CD4-positive, alpha-beta T cell treated with Interleukin-2 at 100 ng/mL for 4 hours (primary cell): ENCODE measurements at places on chromosomes 16 and 17.

DNA sequence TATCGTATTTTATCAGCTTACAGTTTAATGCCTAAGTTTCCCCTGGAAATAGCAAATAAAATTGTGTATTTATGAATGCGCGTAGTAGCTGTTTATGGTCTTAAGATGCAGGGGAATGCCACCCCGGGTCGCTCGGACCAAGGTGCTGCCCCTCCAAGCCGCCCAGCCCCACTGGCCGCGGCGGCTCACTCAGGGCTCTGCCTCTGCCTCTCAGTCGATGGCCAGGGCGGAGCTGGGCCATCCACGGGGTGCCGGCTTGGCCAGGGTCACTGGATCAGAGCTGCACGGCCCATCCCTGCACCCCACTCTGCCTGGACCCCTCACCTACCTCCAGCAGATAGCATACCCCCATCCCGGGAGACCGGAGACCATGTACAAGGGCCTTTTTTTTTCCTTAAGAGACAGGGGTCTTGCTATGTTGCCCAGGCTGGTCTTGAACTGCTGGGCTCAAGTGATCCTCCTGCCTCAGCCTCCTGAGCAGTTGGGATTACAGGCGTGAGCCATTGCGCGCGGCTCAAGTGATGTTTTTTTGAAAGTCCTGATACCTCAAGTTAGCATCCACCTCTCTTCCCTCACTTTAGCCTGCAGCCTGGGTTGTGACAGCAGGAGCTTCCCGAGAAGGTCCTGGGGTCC is 11.0 kb downstream of the PRSS27 start:
- no peak for DNase-seq

GRCh38 chr16:50622643-50623369 is 58.3 kb downstream of the SNX20 start:
- DNase-seq: no peak

DNA sequence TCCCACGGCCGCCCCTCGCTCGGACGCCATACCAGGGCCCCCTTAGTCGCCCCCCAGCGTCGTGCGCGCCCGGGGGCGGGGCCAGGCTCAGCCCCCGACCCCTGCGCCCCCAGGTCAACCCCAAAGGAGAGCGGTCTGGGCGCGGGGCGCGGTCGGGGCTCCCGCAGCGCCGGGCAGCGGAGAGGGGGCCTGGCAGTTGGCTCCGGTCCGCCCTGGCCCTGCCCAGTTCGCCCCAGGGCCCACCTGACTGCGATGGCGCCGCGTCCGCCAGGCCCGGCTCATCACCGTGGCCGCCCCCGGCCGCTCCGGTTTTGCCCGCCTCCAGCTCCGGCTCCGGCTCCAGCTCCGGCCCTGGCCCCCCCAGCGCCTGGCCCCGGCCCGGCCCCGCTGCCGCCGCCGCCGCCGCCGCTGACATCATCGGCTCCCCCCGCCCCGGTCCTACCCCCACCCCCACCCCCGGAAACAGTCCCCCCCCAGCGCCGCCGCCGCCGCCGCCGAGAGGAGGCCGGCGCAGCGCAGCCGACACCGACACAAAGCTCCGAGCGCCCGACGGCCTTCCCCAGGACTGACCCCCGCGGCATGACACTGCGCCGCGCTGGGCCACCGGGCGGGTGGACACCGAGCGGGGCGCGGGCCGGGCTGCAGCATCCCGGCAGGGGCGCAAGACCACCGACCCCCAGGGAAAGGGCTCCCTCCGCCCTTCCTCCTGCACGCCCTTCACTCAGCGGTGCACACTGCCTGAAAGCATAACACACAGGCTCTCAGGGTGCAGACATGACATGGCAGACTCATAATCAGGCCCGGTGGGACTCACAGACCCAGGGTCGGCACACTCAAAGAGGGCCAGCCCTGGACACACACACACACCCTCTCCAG is at the start of gene ZBTB4:
Gene ZBTB4, minus strand, starts transcription at position 419 of the 876 bp plus-strand sequence. CDS start 12,830 bp downstream, outside the sequence.
- DNase-seq: peak; percentile 63

- no peak for DNase-seq
Measured at GRCh38 chr16:89426736-89427530, 63.4 kb downstream of the ANKRD11 start.

DNA sequence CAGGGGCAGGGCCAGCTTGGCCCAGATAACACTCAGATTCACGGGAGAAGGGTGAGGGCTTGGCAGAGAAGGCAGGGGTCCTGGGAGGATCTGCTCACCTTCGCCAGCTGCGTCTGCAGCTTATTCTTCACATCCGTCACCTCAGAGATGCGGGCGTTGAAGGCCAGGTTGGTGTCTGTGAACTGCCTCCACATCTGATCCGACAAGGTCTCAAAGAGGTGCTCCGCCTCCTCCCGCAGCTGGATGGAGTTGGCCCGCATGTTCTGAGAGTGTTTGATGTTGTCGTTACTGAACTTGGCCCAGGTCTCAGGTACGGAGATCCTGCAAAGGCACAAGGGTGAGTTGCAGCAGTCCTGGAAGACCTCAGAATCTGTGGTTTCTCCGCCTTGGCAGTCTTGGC is 18.9 kb downstream of the TEKT5 start:
- no peak for DNase-seq

GRCh38 chr16:81921843-81922584 is 89.3 kb downstream of the SDR42E1 start:
- no peak for DNase-seq

GRCh38 chr17:14737984-14738651 is 437.2 kb downstream of the HS3ST3B1 start:
- no peak for DNase-seq

DNA sequence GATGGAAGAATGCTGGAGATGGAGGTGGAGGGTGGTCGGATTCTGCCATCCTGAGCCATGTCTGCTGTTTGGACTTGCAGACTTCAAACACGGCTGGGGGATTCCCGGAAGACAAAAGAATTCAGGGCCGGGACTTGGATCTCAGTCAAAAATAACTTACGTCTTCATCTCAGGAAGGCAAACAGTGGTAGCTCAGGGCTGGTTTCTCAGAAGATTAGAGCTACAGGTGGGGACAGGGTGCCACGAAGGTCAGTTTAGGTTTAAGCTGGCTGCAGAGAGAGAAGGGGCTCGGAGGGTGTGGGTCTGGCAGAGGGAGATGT is 4.3 kb upstream of the RHBDL3 start:
- no peak for DNase-seq

DNA sequence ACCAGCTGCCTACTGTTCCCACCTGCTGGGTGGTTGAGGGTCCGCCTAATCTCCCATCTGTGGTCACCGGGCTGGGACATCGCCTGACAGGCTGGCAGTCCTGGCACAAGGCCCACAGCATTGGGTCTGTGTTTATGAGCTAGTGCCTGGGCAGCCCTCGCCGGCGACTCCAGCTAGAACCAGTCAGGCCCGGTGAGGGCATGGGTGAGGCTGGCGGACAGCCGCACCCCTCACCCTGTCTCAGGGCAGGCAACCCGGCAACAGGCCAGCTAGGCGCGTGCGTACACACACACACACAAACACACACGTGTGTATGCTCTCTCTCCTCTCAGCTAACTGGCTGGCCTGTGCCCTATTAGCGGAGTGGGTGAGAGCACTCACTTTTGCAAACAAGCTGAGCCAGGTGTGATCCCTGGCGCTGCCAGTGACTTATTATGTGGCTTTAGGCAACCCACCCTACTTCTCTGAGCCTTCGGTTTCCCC is 10.4 kb downstream of the HSD11B2 start:
- no peak for DNase-seq

DNA sequence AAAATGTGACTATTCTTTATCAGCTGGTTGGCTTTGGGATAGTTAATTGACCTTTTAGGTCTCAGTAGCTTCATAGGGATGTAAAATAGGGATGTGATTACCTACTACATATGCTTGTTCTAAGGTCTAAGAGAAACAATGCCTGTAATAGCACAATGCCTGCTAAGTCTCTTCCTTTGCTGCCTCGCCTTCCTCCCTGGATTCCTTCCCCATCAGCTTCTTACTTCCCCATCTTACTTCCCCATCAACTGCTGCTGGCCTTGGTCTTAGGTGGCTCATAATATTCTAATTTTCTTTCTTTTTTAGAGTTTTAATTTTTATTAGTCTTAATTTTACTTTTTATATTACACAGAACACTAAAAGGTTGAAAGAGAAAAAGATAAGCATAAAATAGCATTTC is 59.2 kb upstream of the GOT2 start:
- no peak for DNase-seq

GRCh38 chr16:87703835-87704375 is 61.9 kb downstream of the KLHDC4 start:
- no peak for DNase-seq

DNA sequence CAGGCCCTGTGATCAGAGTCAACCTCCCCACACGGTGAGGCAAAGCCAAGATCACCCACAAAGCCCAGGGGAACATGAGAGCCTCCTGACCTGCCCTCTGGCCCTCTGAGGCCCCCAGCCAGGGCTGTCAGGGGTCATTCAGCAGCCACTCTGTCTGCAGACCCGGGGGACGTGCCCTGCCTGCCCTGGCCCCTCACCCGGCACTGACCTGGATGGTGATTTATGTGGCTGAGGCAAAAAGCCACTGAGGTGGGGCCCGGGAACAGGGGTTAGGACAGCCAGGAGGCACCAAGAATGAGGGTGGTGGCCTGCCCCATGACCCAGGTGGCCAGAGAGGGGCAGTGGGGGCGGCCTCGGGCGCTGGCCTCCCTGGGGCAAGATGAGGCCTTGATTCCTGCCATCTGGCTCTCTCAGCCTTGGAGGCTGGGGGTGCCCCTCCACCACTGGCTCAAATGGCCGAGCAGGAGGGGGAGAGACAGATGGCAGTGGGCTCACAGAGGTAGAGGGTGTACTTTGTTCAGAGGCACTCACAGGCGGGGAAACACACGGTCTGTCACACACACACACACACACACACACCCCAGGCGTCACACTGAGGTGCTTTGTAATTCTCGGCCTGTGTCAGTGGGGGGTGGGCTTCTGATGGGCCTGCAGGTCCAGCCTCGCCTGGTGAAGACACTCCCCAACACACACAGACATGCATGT is 174.0 kb upstream of the GSE1 start:
- no peak for DNase-seq

GRCh38 chr17:14434506-14434905 is 133.6 kb downstream of the HS3ST3B1 start:
- no peak for DNase-seq

DNA sequence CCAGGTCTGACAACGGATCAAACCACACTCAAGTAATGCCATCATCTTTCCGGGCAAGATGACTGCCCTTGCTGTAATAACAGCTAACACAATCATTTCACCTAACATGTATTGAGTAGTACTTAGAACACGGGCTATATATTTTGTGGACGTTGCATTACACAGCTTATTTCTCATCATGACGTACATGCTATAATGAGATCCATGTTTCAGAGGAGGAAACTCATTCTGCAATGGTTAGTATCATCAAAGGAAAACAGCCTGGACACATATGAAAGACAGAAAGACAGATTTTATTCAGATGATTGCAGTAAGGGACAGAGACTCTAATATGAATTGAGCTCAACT is 446.7 kb downstream of the HS3ST3B1 start:
- no peak for DNase-seq

DNA sequence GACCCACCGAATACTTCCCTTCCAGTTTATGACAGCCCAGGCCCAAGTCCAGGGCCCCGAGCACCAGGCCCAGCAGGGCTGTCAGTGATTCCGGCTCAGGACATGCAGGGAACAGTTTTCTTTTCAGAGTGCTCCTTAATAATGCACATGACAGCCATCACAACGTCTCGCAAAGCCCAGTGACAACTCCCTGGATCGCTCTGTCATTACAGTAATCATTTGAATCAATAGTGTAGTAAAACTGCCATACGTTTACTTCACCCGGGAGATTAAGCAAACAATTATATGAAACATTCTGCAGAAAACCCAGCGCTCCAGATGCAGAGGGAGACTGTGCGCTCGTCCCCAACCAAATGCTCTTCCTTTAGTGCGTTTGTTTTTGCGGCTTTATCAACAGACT is 162.6 kb upstream of the CDH13 start:
- DNase-seq: no peak

GRCh38 chr16:55480228-55480655 is 1.2 kb downstream of the MMP2 start:
- DNase-seq: no peak

GRCh38 chr17:63701868-63702720 is 2.2 kb upstream of the LIMD2 start:
- peak; percentile 88 for DNase-seq

- DNase-seq: no peak
Measured at GRCh38 chr16:66569827-66570405, 3.7 kb downstream of the CMTM1 start.

- no peak for DNase-seq
Measured at GRCh38 chr17:37608351-37609169, 658 bp downstream of the SYNRG start.

GRCh38 chr17:57302690-57303465 is 46.6 kb downstream of the MSI2 start:
- DNase-seq: no peak

DNA sequence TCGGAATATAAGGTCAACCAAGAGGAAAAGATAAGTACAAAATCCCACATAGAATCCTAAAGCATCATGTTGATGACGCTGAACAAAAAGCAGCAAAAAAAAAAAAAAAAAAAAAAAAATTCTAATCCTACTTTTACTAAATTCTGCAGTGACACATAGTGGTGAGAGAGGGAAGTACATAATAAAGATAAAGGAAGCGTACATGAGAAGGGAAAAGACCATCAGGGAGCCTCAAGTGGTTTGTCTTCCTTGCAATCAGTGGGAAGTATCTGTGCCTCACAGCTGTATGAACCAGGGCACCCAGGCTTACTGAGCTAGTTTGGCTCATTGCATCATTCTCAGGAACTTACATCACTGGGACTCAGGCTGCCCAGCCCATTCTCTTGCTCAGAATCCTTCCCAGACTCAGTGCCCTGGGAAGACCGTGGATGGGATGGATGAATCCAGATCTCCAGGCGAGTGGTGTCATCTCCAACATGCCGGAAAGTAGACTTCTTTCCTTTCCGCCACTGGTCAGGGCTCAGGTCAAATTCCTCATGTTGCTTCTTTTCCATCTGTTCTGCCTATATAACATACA is 21.2 kb downstream of the SMG6 start:
- DNase-seq: peak; percentile 71

DNA sequence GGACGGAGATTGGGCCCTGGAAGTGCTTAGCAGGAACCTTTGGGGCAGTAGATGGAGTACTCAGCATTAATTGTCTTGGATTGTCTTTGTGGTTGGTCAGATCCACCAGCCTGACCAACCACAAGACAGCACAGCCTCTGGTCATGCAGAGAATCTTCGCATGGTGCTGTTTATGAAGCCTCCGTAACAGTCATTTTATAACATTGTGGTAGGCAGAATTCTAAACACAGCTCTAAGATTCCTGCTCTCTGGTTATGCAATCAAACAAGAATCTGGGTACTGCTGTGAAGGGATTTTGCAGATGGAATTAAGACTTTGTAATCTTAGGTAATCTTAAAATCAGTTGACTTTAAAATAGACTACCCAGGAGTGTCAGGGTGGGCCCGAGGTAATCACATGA is 312.2 kb upstream of the GOT2 start:
- no peak for DNase-seq

- DNase-seq: no peak
Measured at GRCh38 chr17:67280279-67280678, 35.3 kb upstream of the HELZ start.
